Stimulated activated CD8-positive, alpha-beta memory T cell treated with anti-CD3 and anti-CD28 coated beads, Interleukin-4, amount 100 ng/mL, for 1 hour (primary cell): ENCODE measurements at places on chromosomes 3 and 15.
A peak's percentile ranks its signal among the peaks of the same experiment; 100 is the strongest.

- DNase-seq = no peak
Measured at GRCh38 chr3:99747915-99748314, 69.7 kb upstream of the CMSS1 start.

DNA sequence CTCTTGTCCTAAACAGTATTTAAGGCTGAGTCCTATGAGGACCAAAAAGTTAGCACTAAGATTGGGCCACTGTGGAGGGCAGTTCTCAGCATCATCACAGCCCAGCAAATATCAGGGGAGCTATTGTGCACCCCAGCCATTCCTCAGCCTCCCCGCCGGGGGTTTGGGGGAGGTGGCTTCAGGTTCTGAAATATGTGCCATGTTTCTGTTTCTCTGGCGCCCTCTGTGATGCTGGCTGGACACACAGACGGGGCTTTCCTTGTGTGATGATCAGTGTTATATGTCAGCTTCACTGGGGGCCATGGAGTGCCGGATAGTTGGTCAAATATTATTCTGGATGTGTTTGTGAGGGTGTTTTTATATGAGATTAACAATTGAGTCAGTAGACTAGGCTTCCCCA lies 106.8 kb downstream of the GABRG3 start:
- DNase-seq = no peak

DNA sequence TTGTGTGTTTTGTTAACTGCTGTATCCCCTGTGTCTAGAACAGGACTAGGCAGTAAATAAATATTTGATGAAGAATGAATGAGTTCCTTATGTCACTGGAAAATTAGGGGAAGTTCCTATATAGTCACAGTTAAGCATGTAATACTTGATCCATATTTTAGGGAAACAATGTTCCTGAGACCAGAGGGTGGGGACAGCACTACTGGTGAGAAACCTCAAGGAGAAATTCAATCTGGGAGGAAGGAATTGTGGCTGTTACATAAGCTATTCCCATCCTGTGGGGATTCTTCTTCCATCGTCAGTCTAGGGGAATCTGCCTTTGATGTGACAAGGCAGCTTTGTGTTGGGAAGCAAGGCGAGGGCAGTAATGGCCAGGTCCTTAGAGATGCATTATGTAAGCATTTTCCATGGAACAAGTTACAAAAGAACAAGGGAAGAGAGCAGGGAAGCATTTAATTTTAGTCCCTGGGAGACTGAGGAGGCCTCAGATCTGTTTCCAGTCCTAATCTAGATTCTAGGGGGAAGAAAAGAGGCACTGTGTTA lies 219.3 kb upstream of the TTC14 start:
- no peak for DNase-seq

DNA sequence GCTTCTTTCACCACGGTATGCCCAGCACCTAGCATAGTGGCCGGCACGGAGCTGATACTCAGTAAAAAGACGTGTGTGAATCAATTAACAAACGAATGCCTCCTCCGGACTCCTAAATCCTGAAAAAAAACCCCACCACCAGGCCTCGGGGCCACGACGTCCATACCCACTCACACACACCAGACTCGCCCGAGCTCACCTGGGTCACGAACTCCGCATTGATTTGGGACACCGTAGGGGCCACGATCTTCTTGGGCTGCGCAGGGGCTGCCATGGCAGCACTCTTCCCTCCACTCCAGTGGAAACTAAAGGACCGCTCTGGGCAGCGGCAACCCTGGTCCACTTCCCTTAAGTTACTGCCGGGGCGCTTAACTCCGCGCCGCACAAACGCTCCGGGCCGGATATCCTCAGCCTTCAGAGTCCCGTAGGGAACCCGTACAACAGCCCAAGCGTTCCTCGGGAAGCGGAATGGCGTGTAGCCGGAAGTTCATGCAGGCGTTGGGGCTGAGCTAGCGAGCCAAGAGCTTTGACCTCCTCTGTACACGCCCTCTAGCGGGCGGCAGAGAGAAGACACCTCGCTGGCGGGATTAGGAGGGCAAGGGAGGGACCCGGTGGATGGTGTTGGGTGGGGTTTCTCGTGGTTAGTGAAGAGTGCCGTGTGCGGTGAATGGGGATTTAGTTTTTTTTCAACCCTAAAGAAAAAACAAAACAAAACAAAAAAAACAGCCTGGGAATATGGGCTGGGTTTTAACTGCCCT lies at the start of gene AQR:
Gene AQR (minus strand): TSS at position 403 of the 758 bp plus-strand sequence. CDS start 129 bp downstream, at position 274.
- DNase-seq = peak; percentile 81

DNA sequence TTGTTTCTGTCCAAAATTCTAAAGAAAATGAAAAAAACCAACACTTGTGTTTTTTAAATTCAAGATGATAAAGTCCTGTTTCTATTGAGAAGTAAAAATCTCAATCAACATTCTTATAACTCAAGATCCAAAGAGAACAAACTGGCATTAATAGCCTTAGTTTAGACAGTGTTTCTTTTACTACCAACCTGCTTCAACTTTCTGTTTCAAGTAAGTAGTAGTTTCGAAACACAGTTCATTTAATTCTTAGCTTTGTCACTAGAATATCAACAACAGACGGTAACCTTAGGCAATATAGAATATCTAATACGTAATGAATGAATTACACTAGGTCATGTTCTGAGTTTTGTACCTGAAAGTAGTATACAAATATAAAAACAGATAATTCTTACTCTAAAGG lies 23.7 kb downstream of the CIP2A start:
- DNase-seq = no peak

DNA sequence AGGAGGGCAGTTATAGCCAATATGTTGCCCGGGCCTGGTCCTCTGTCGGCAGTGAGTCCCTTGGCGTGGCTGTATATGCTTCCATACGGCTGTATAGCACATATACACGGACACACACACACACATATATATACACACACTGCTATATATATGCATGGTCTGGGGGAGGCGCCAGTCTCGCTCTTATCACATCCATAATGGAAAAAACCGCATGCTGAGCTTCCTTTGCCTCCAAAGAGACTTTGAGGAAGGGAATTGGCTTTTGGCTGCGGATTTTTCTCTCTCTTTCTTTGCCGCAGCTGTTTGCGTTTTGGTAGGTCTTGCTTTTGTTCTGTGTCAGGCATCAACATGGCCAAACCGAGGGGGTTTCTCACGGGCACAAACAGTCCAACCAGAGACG lies 11.3 kb upstream of the TMEM115 start:
- no peak for DNase-seq

GRCh38 chr3:152817400-152817799 lies 17.5 kb upstream of the P2RY1 start:
- DNase-seq = no peak

GRCh38 chr3:159879146-159879545 lies 109.5 kb upstream of the IL12A start:
- no peak for DNase-seq

DNA sequence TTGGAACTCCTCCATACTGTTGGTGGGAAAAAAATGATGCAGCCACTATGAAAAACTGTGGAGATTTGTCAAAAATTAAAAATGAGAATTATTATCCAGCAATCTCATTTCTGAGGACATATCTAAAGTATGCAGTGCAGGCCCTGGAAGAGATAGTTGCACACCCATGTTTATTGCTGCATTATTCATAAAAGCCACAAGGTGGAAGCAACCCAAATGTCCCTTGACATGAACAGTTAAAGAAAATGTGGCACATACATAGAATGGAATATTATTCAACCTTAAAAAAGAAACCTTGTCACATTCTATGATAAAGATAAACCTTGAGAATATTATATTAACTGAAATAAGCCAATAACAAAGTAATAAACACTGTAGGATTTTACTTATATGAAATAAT lies 80.9 kb upstream of the ARHGEF26 start:
- no peak for DNase-seq

DNA sequence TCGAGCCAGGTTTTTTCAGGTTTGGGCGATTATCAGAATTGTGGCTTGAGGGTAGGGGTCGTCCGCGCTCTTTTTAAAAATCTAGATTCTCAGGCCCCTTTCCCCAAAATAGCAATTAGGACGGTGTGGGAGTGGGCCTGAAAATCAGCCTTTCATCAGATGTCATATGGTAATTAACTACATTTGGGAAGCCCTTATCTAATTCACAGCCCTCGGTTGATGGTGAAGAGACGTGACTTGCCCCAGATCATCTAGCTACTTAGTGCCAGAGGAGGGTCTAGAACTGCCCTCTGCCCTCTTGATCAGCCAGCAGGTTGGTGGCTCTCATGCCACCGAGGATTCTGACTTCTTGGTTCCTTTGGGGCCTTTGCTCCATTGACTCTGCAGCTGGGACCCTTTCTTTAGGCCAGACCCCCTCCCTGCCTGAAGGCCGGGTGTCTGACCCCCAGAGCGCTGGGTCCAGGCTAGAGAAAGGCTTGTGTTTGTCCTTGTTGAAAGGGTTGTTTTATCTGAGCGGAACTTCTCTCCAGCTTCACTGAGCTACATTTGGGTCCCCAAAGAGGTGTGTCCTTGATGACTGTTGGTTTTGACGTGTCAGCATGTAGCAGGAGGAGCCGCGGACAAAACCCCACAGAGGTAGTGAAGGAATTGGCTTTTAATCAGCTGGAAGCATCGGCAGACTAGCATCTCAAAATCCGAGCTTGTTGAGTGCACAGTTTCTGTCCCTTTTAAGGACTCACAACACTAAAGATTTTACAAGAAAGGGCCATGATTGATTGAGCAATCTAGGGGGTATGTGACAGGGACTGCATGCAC lies 857 bp downstream of the AEN start:
- peak; percentile 28 for DNase-seq

DNA sequence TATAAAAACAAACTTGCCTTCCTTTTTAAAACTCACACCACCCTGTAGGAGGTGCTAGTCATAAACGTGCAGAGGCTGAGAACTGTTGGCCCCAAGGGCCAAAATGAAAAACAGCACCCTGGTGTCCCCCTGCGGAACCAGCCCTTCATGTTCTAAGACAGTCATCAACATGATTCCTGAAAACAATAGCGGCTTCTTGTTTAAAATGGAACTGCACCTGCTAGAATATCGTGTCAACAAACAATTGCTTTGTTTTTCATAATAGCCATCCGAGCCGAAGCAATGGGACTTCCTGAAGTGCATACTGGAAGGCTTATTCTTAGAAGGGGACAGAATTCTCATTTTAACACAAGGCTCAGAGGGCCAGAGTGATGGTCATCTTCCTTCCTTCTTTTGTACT lies 43.7 kb downstream of the MECOM start:
- no peak for DNase-seq

- DNase-seq = no peak
Measured at GRCh38 chr15:82642656-82643055, 4.5 kb downstream of the CPEB1 start.

GRCh38 chr3:18864933-18865731 lies 283.2 kb upstream of the KCNH8 start:
- DNase-seq = no peak

DNA sequence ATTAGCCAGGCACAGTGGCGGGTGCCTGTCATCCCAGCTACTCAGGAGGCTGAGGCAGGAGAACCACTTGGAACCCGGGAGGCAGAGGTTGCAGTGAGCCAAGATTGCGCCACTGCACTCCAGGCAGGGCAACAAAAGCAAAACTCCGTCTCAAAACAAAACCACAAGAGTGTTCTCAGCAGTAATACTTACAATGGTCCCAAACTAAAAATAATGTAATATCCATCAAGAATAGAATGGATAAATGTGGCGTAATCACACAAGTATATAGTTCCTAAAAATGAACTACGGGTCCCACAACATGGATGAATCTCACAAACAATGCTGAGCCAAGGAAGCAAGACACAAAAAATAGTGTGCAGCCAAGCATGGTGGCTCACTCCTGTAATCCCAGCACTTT lies 39.2 kb downstream of the STAG1 start:
- no peak for DNase-seq

GRCh38 chr15:80801891-80802680 lies 22.9 kb downstream of the CEMIP start:
- no peak for DNase-seq

GRCh38 chr15:78007964-78008886 lies 69.3 kb downstream of the TBC1D2B start:
- no peak for DNase-seq

DNA sequence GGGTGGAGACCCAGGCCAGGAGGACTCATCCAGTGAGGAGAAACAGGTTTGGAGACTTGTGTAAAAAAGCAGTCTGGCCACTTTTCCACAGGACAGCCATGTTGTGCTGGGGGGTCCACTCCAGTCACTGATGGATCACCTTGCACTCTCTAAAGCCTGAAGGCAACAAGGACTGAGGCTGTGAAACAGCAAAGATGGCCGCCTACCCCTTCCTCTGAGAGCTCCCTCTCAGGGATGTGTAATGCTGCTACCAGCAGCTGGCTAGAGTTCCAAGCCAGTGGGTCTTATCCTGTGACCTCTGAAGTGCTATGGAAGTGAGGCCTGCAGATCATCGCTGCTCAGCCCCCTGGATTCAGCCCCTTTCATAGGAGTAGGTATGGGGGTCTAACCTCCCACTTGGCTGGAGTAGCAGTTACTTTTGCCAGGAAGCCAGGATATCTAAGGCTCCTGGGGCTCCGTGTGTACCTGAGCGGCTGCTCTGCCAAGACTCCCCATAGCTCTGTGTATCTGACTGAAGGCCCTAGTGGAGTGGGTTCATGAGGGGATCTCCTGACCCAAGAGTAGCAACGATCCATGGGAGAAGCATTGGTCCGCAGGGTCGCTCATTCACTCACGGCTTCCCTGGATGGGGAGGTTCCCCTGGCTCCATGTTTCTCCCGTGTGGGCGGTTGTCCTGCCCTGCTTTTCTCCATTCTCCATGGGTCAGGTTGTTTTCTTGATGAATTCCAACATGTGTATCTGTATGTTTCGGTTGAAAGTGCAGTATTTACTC lies 69.9 kb upstream of the TNFSF10 start:
- no peak for DNase-seq

DNA sequence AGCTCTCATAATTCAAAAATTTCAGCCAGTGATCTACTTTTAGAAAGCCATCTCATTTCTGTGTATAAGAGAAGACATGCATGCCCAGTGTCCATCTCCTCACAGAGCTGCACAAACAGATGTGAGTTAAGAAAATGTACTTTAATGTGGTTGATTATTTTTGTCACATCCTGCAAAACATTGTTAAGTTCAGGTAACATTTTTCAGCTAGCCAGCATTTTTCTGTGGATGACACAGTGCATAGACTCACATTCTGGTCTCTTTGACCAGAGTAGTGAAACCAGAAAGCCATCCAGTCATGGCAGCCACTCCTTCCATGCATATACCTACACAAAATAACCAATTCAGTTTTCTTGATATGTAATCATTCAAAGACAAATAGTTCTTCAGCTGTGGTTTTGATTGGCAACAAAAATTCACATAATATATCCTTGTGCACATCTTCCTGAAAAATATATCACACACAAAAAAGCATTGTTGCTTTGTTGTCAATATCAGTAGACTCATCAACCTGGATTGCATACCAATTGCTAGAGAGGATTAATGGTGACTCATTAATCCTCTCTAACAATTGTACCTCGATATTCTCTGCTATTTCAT lies 2.1 kb upstream of the PLSCR1 start:
- DNase-seq = no peak

GRCh38 chr15:82313446-82313845 lies 35.8 kb downstream of the GOLGA6L10 start:
- DNase-seq = no peak
